Breast epithelium (tissue), 4 donors: ENCODE measurements at places on chromosomes 3 and 15. TPM values are rescaled to one million over a fixed set of nuclear protein-coding genes. Genes with fewer than 3 reads are reported as not detected.

GRCh38 chr3:114624571-114625181 lies 330.8 kb downstream of the TIGIT start:
- DNase-seq: peak; percentile 81

DNA sequence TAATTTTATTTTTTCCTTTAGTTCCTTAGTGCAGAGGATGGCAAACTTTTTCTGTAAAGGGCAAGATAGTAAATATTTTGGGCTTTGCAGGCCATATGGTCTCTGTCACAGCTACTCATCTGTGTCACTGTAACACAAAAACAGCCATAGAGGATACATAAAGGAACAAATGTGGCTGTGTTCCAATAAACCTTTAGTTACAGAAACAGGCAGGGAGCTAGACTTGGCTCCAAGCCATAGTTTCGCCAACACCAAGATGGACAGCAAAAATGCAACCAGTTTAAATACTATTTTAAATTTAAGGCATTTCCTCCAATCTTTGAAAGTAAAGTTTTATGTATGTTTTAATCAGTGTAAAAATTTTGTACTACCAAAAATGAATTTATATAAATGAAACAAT lies 753.4 kb downstream of the FHIT start:
- DNase-seq: no peak

Gene CCR4
- total RNA-seq: 0.32 TPM

Gene DISP2
- under 0.01 TPM for total RNA-seq

- DNase-seq: peak; percentile 61
Measured at GRCh38 chr15:42155546-42156242, 742 bp downstream of the PLA2G4F start.
